ENCODE measurements at places on chromosomes 1 and 21.

DNA sequence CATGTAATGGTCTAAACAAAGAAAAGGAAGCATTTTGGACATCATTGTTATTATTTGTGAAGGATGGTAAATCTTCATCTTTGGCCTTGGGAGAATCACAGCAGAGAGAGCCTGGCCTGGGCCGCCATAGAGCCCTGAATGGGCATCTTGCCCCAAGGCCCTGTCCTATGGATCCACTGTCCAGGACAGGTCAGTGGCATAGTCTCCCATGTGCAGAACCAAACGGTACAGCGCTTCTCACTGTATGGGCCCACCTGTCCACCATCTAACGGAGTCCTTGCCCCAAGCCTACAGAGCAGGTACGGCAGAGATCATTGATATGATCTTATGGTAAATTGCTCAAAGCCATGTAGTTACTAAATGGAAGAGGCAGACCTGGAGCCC, 185.7 kb downstream of the FOXD2 start:
- DNase-seq = no peak

GRCh38 chr1:87642581-87643221, 314.0 kb downstream of the LMO4 start:
- no peak for DNase-seq

- DNase-seq = no peak
Measured at GRCh38 chr1:86754265-86754974, 50.0 kb downstream of the SH3GLB1 start.

DNA sequence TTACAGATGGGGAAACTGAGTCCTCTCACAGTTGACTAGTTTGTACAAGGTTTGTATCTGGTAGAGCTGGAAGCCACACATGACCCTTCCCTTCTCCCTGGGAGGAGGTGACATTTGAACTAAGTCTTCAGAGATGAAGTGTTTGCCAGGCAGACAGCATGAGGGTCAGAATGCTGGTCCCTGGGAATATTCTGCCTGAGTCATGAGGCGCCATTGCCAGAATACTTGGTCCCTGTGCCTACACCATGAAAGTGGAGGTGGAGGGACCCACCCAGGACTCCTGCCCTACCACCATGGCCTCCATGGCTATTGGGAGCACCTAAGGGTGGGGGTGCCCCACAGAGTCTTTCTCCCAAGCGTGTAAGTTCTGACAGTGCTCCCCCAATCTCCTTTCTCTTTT, 7.0 kb downstream of the RPS6KA1 start:
- no peak for DNase-seq

DNA sequence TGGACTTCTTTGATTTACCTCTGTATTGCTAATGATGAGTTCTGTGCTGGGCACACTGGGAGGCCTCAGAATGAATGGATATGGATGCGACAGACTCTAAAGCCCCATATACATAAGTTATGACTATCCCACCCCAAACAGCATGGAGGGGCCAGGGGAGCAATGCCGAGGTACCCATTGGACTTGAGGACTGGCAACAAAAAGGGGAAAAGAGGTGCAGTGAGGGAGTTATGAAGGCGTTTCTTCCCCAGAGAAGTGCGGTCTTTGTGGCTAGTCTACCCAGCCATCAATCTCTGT, 15.2 kb upstream of the CDCA8 start:
- no peak for DNase-seq

GRCh38 chr1:53378932-53379661, 51.2 kb upstream of the LRP8 start:
- DNase-seq = no peak

GRCh38 chr21:45177039-45177438, 102.7 kb downstream of the ADARB1 start:
- DNase-seq = no peak

DNA sequence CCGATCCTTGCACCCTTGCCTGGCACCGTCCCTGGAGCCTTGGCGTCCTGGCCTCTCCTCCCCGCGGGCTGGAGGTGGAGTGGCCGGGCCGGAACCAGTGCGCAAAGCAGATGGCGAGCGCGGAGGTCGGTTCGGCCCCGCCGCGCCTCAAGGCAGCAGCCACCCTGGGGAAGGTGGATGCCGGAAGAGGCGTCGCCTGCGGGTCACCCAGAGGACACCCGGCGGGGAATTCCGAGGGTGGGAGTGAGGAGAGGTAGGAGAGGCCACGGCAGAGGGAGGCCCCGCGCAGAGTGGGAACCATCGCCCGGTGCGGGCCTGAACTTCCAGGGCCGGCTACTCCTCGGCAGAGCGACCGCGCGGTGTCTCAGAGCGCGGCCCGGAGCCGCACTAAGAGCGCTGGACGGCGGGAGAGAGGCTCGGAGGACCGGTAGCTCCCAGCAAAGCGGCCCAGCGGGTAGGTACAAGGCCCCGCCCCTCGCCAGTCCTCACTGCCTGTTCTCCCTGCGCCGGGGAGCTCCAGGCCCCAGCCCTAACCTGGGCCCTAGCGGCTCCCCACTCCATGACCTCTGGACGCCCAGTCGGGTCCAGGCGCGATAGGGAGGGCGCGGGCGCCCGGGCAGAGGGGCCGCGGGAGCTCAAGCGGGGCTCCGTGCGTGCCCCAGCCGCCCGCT, at the start of gene RNF207:
RNF207 (plus strand) TSS at position 271 of the 671 bp plus-strand sequence. CDS start 417 bp downstream, outside the sequence.
- DNase-seq = peak; percentile 70

GRCh38 chr1:49576327-49576901, 447.3 kb downstream of the AGBL4 start:
- DNase-seq = no peak

GRCh38 chr1:68188060-68188538, 44.2 kb downstream of the WLS start:
- no peak for DNase-seq

- DNase-seq = peak; percentile 89
Measured at GRCh38 chr1:230426246-230427093, at the start of gene PGBD5. Gene PGBD5 (minus strand): TSS chr1:230426332. CDS start chr1:230425928, 404 bp downstream.

DNA sequence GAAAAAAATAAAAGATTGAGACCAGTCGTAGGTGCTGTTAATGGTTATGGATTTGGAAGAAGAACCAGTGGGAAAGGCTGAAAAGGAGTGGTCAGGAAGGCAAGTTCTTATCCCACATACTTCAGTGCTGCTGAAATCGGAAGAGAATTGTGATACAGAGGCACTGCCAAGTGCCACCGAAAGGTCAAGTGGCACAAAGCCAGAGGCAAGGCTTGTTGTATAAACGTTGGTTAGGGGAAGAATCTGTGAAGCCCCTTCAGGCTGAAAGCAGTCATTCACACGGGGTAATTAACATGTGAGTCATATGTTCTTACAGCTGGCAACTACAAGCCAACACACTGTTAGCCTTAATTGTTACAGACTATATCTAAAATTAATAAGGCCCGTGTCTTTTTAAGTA, 48.8 kb downstream of the ZBTB40 start:
- DNase-seq = no peak

DNA sequence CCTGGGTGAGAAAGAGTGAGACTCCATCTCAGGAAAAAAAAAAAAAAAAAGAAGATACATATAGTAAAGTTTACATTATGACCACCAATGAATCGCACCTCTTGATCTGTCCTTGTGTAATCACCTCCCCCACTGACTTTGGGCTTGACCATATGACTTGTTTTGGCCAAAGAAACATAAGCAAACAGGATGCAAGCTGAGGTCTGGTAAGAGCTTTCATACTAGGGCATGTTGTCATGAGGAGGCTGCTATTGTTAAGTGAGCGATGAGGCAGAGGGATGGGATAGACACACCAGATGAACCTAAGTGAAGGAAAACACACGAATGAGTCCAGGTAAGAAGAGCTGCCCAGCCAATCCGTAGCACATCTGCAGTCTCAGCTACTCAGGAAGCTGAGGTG, 10.7 kb downstream of the ENAH start:
- DNase-seq = no peak

- DNase-seq = no peak
Measured at GRCh38 chr1:175804561-175804960, 61.2 kb upstream of the TNR start.

GRCh38 chr1:54500107-54500431, 48.0 kb upstream of the ACOT11 start:
- peak; percentile 69 for DNase-seq

DNA sequence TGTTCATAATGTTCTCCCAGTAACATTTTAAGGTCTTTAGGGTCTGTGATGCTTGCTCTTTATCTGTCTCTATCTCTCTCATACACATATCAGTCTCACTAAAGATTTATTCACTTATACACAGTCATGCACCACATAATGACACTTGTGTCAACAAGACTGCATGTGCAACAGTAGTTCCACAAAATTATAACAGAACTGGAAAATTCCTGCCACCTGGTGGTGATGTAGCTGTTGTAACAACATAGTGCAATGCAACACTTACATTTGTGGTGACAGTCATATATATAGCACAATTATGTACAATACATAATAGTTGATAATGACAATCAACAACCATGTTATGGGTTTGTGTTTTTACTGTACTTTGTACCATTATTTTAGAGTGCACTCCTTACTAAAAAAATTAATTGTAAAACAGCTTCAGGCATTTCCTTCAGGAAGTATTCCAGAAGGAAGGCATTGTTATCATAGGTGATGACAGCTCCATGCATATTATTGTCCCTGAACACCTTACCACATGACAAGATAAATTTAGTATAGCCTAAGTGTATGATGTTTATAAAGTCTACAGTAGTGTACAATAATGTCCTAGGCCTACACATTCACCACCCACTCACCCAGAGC, 8.1 kb downstream of the TDRD5 start:
- peak; percentile 10 for DNase-seq

DNA sequence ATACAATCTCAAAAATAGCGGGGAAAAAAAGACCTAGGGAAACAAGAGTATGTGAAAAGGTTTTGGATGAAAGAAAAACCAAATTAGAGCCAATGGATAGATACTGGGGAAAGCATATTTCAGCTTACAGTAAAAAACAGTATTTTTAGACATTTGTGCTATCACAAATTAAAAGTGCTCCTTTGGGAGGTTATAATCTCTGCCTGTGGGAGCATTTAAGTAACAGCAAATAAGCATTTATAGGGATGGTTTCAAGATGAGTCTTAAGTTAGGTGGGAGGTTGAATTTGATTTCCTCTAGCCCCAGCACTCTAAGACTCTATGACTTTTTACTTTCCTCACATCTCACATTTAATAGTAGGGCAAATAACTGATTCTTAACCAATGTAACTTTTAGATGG, 79.6 kb upstream of the SLFNL1 start:
- no peak for DNase-seq

DNA sequence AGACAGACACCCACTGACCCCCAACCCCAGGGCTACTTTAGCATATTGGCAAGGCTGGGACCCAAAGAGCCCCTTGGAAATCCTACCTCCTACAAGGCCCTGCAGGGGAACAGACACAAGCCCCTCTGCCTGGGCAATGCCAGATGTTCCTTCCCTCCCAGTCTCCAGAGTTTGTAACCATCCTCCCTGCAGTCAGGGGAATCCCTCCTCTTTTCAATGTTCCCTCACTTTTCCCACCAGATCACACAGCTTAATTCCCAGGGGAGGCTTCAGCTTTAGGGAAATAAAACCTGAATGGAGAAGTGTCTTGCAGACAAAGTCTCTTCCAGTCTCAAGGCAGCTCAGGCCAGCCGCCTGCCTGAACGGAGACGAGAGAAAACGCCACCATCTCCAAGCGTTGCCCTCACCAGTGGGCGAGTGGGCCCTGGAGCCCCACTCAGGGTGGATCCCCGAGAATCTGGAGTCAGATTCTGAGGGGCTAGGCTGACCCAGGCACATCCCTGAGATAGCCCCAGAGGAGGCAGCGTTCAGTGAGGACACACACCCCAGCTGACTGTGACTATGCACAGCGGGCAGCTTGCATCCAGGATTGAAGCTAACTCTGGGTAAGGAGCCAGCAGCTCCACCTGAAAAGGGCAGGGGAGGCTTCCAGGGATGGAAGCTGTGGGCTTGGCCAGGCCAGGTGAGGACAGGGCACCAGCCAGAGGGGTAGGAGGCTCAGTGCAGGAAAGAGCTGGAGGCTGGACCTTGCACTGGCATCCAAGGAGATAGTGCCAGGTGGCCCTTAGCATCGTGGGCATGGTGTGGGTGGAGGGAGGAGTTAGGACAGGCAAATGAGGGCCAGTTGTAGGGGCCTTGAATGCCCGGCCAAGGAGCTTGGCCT, 44.0 kb upstream of the ZC3H12A start:
- no peak for DNase-seq

DNA sequence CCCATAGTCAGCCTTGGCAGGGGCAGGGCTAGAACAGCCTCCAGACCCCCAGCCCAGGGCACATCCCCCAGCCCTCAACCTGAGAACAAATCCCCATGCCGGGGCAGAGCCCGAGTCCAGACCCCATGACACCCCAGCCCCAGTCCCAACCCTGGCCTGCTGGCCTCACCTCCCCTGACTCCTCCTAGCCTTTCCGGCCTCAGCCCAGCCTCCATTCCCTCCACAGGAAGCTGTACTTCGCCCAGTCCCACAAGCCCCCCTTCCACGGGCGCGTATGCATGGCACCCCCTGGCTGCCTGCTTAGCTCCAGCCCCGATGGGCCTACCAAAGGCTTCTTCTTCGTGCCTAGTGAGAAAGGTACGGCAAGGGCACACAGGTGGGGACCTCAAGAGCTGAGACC, 50.4 kb downstream of the DISP3 start:
- no peak for DNase-seq

GRCh38 chr1:174448974-174449373, 1.2 kb downstream of the GPR52 start:
- DNase-seq = peak; percentile 58

DNA sequence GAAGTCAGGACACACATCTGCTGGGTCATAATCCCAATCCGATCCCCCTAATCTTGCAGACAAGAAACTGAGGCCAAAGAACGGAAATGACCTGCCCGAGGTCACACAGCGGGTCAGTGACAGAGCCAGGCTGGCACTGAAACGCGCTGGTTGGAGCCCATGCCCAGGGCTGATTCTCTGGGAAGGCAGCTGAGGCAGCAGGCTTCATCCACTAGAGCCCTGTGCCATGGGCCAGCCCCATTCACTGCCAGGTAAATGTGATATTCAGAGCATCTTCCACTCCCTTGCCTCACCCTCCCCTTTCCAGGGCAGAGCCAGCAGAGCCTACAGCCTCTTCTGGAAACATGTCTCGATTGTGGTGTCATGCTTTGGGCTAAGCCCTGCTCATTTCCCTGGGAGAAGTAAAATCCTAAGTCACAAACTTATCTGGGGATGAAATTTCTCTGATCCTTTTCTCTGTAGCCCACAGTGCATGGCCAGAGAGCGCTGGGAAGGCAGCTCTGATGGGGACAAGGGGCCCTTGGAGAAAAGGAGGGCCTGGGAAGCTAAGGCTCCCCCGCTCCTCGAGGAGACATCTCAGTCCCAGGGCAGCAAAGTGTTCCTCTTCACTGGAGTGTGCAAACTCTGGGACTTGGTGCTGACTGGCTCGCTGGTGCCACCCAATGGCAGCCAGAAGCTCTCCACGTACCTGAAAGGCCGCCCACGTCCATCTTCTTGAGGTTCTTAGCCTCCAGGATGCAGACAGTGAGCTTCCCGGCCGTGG, 110.4 kb downstream of the SYT2 start:
- DNase-seq = peak; percentile 76

DNA sequence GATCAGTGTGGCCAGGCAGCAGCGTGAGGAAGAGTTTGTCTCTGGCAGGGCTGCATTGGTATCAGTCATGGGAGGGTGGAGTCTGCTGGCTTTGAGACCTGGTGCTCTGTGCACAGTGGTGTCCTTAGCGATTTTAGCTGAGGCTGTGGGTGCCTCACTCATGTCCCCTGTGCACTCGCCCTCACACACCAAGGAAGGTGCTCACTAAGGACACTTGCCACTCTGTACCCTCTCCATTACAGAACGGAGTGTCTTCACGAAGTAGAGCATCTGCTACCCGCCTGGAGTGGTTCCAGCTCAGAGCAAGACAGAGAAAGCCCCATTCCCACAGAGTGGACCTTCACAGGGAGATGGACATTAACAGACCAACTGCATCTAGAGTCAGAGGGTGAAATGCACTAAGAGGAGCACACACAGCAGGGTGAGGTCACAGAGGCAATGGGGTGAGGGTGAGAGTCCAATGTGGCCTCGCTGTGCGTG, 117.9 kb downstream of the MATN1 start:
- no peak for DNase-seq

- DNase-seq = no peak
Measured at GRCh38 chr1:112877750-112878149, 78.2 kb downstream of the SLC16A1 start.

All from G401 (cell line).